H1 (cell line): ENCODE measurements at places on chromosomes 5 and 9.

GRCh38 chr5:14762549-14763216, 98.2 kb downstream of the OTULIN start:
- DNase-seq = no peak

- DNase-seq = no peak
Measured at GRCh38 chr5:177412603-177413233, 3.4 kb upstream of the F12 start.

- DNase-seq = no peak
Measured at GRCh38 chr9:113503131-113503541, 39.6 kb downstream of the RGS3 start.

GRCh38 chr9:33116860-33117259, 40.4 kb upstream of the SMU1 start:
- no peak for DNase-seq

DNA sequence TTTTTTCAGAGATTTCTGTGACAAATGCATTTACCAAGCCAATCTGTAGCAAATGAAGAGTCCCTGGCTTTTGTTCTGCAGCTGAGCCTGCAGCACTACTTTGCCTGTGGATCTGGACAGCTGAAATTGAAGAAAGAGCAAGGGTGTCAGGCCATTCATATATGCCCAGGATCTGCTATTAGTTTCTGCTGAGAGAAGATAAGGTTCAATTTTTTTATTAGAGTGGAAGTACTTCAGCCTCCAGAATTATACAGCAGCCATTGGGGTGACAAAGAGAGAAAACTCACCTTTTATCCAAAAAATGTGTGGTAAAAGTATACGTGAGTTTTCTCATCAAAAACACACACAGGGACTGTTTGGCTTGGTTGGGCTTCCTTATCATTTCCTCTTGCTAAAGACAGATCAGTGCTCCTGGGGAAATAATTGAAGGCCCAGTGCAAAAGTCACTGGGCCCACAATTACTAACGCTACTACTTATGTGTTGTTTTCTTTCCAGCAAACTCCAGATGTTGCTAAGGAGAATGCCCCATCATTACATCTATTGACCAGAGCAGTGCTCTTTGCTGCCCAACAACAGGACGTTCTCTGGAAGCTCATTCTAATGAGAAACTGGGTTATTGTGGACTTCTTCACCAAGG, 138.6 kb downstream of the CEMIP2 start:
- no peak for DNase-seq

DNA sequence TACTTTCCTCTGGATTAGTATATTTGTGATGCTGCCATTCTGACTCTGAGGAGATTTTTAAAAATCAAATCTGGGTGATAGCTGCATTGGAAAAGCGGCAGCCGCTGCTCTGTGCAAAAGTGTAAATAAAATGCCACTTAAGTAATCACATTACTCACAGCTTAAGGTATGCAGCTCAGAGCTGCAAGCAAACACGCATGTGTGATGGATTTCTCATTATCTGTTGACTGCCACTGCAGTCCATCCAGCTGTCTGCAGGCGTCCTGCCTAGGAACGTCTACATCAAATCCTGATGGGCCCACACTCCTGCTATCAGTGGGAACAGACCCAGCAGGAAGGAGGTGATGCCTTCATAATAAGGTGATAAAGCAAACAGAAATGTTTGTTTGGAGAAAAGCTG, 216.9 kb downstream of the SPOCK1 start:
- no peak for DNase-seq

DNA sequence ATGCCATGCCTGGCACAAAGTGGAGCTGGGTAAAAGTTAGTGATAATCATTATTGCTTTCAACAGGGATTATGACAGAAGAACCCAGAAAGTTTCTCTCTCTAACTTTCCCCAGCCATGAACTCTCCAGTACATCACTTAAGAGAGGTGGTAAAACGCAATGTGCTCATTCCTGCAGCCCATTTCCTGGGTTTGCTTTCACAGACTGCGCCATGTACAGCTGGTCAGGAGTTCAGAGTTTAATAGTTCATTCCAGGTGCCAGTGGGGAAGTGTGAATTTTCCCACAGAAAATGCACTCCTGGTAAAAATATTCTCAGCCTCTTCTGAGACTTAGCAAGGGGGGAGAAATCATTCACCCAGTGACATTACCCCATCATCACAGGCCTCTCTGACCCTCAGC, 35.5 kb downstream of the ADAM19 start:
- no peak for DNase-seq

- DNase-seq = no peak
Measured at GRCh38 chr5:119070578-119070827, 384 bp upstream of the DMXL1 start.

DNA sequence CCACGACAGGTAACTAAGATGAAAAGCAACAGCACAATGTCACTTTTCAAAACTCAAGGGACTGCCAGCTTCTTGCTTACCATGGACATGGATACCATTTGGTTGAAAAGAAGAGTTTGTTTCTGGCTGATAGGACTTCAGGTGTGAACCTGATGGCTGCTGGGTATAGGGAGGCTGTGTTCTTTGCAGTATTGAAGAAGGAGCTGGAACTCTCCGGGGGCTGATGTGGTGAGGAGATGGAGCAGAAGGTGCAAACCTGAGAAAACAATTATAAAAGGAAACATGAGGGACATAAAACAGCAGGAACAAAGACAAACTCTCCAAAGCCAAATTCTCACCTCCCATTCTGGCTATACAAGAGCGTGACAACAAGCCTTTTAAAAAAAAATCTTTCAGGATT, 330.1 kb upstream of the RFX3 start:
- no peak for DNase-seq

GRCh38 chr5:56987171-56987570, 35.2 kb upstream of the MIER3 start:
- no peak for DNase-seq

- no peak for DNase-seq
Measured at GRCh38 chr5:420632-421286, 22.2 kb upstream of the EXOC3 start.

DNA sequence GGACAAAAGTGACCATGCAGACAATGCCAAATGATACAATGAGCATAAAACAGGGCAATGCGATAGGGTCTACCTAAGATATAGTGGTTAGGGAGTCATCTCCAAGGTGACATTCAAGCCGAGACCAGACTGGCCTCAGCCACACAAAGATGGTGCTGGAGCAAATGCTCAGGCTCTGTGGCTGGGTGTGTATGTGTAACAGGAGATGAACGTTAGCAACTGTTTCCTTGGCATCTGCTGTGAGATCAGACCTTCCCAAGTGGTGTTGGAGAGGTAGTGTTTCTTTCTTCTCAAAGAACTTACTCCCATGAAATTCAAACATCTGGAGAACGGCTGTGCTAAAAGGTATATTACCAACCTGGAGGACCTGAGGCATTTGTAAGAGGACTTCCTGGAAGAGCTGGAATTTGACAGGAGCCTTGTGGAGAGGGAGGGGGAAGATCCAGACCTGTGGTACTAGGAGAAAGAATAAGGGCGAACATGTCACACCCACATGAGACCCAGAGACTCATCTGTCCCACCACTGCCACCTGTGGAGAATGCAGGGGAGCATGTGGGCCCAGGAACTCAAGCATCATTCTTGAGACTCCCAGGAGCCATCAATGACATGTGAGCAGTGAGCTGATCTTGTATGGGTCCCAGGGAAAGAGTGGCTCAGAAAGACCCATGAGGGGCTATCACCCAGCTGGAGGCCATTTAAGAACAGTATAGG, 21.4 kb upstream of the ANXA6 start:
- DNase-seq = no peak

GRCh38 chr9:27329291-27329690, 32.3 kb upstream of the EQTN start:
- no peak for DNase-seq

- no peak for DNase-seq
Measured at GRCh38 chr9:35797311-35798109, 6.1 kb downstream of the NPR2 start.

GRCh38 chr5:84437673-84438315, 53.1 kb upstream of the EDIL3 start:
- DNase-seq = no peak

- DNase-seq = peak; percentile 55
Measured at GRCh38 chr5:133287500-133287899, 235.7 kb downstream of the HSPA4 start.

DNA sequence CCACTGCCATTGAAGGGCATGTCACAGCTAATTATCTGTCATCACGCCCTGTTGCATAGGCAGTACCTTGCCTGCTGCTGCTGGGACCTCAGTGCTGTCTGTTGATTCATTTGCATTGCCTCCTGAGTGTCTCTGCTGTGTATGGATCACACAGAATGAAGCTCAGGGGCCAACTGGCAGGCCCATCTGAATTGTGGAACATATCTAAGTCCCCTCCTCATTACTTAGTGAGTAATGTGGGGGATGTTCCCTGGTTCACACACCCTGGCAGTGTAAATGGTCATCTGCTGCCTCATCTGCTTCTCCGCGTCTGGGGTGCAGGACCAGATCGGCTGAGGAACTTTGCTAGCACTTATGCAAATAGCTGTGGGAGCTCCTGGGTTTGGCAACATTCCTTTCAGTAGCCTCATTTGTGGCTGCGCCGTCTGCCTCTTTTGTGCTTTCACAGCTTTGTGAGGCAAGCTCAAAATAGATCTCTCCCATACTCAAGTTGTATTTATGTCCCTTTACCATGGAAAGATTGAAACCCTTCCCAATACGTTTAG, 25.4 kb downstream of the TYRP1 start:
- DNase-seq = peak; percentile 43

DNA sequence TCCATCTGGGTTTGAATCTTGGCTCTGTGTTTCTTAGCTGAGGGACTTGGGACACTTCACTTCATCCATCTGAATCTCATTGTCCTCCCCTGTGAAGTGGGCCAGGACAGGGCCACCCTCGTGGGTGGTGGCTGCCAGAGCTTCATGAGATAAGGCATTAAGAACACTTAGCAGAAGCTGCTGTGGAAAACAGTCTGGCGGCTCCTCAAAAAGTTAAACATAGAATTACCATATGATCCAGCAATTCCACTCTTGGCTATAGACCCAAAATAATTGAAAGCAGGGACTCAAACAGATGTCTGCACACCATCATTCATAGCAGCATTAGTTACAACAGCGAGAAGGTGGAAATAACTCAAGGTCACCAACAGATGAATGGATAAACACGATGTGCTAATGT, 42.4 kb upstream of the GGTA1 start:
- no peak for DNase-seq

DNA sequence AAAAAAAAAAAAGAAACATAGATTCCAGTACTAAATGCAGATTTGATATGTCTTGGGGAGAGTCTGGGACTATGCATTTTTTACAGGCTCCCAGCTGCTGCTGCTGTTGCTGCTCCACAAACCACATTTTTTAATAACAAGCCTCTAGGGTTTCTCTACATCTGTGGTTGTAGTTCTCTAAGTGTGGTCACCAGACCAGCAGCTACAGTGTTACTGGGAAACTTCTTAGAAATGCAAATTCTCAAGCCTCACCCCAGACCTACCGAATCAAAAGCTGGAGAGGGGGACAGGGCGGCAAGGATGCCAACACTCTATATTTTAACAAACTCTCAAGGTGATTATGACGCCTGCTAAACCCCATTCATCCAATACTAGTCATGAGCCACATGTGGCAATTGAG, 293.4 kb upstream of the PTGER4 start:
- DNase-seq = no peak

DNA sequence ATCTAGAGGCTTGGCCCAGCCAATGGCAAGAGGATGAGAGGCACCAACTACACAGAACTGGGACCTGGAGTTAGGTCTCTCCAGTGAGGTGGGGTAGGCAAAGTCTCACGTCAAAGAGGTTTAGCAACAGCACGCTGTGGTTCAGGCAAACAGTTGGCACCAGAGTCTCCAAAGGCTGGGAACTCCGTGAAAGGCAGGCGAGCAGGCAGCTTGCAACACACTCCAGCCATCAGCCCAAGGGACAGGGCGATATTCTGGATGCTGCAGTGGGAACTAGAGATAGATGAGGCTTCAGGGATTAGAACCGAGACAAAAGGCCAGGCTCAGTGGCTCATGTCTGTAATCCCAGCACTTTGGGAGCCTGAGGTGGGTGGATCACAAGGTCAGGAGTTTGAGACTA, 129.1 kb downstream of the PDZD2 start:
- no peak for DNase-seq

GRCh38 chr5:163460562-163461171, at the start of gene HMMR:
TSS of gene HMMR (plus strand) at chr5:163460632. CDS start at chr5:163460693, 61 bp downstream.
- DNase-seq = peak; percentile 84

DNA sequence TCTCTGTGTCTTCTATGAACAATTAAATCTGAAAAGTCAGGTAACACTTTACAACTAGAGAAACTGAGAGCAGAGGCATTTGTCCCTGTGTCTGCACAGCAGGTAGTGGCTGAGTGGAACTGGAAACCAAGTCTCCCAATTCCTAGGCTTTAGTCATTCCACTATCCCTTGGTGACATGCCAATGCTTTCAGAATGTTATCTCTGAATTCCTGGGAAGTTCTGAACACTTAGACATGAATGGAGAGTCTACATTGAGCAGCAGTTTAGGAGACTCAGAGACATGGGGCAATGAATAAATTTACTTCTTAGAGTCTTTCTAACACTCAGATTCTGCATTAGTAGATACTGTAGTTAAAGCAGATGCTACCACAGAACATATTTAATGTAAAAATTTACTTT, 94.8 kb upstream of the APC start:
- no peak for DNase-seq

DNA sequence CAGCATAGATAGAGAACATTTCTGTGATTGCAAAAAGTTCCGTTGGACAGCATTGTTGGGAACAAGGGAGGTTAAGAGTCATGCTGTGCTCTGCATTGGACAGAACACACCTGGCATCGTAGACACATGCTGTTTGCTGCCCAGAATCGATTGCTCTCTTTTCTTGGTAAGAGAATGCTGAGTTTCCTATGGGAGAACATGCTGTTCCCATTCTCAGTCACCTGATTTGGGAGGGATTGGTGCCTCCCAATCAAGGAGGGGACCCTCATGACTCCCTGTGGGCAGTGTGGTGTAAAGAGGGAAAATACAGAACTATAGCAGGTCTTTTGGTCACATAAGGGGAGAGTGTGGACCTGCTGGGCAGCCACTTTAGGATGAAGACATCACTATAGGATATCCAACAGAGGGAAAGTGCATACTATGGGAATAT, 555.4 kb upstream of the CLINT1 start:
- DNase-seq = no peak

- DNase-seq = peak; percentile 19
Measured at GRCh38 chr9:94846739-94847138, 120.2 kb downstream of the AOPEP start.

DNA sequence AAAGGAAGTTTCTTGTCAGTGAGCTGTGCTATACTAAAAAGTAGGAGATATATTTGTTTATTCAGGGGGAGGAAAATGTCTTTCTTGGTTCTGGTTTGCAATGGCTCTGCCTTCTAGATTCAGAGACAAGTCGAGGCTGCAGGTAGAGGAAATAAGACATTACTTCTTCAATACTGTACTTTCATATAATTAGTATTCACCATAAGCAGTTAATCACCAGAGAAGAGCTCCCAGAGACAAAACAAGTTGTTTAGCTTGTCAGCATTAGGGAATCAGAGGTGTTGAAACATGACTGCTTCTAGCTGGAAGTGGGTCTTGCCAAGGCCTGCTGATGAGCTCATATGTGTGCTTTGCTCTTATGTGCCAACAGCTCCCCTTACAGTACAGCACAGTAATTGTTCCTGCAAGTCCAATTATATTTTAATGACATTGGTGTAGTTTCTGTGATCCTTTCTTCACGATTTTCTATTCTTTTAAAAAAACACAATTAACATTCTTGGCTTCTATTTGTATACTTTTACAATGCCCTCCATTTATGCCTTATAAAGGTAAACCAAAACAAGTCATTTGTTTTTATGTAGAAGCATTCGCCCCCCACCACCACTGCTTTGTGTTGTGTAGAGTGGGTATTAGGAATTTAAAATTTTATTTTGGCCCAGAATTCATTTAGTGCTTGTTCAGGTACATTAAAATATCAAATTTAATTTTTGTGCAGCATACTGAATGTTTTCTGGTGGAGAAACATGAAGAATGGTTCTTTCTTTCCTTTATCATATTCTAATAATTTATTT, 112.2 kb downstream of the RPS23 start:
- DNase-seq = no peak
